ENCODE measurements at places on chromosomes 5 and 9.

GRCh38 chr5:120236360-120236759 is 227.7 kb upstream of the PRR16 start:
- no peak for DNase-seq

GRCh38 chr9:112647596-112647995 is 70.3 kb downstream of the INIP start:
- DNase-seq: no peak

DNA sequence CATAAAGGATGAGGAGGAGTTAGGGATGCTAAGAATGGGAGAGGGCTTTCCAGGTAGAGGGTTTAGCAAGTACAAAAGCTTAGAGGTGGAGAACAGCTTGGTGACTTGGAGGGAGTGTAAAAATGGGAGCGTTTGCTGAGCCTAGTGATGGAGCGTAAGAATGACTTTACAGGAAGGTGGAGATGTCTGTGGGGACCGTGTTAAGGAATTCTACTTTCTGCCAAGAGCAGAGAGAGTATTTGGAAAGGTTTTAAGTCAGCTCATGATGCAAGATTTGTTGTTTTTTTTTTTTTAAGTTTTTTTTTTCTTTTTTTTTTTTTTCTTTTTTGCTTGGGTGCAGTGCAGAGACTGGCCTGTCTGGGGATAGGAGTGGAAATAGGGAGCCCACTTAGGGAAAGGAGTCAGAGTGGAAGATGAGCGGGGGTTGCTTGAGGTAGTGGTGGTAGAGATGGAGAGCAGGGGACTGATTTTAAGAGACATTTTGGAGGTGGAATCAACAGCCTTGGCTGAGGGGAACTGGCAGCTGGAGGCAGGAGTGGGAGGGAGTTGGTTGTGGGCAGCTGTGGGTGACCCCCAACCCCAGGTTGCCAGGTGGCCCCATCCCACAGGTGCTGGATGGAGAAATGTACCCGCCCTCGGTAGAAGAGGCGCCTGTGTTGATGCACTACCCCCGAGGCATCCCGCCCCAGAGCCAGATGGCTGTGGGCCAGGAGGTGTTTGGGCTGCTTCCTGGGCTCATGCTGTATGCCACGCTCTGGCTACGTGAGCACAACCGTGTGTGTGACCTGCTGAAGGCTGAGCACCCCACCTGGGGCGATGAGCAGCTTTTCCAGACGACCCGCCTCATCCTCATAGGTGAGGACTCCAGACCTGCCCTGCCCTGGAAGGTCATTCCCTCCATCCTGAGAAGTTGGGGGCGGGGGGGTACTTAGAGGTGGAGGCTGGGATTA is 12.4 kb downstream of the PTGS1 start:
- DNase-seq: no peak

- DNase-seq: no peak
Observed at GRCh38 chr5:127796211-127796610, 93.0 kb downstream of the CCDC192 start.

DNA sequence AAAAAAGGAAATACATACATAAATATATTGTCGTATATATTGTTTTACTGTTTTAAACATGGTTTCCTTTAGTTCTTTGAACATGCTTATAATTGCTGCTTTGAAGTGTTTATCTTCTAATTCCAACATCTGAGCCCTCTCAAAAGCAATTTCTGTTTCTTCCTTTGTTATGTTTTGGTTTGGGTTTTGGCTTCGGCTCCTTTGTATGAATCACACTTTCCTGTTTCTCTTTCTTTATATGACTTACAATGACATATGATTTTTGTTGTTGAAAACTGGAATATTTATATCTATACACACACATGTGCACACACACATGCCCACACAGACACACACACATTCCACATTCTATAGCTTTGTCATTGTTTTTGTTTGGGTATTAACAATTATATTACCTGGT is 1206.7 kb downstream of the CDH12 start:
- DNase-seq: no peak

DNA sequence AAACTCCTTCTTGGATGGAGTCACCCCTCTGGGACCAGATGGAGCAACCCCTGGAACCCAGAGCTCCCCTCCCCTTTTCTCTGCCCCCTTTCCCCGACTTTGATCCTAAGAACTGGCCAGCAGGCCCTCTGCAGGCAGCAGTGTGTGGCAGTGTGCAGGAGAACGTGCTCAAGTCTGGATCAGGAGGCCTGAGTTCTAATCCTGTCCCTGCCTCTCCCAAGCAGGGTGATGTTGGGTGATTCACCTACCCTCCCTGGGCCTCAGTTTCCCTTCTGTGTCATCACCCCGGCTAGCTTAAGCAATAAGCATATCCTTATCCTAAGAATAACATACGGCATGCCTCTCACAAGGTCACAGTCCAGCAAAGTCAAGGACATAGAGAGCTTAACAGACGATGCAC is 67.6 kb downstream of the C9orf50 start:
- DNase-seq: no peak

DNA sequence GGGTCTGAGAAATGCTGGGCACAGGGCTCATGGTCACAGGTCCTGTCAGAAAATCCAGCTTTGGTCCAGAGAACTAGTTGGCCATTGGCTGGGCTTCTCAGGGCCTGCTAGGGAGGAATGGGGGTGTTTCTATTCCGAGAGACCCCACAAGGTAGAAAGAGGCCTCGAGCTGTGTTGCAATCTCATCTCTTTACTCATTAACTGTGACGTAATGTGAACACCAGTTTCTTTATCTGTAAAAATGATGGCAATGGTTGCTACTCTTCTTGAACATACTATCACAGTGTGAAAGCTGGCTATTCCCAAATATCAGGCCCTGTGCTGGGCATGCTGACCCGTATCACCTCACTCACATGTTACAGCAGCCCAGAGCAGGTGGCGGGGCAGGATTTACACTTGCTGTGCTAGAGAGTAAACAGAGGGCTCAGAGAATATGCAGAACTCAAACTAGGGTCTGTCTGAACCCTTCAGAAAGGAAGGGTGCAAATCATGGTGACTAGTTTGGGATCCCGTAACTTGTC is 35.7 kb upstream of the SLC25A51 start:
- no peak for DNase-seq

DNA sequence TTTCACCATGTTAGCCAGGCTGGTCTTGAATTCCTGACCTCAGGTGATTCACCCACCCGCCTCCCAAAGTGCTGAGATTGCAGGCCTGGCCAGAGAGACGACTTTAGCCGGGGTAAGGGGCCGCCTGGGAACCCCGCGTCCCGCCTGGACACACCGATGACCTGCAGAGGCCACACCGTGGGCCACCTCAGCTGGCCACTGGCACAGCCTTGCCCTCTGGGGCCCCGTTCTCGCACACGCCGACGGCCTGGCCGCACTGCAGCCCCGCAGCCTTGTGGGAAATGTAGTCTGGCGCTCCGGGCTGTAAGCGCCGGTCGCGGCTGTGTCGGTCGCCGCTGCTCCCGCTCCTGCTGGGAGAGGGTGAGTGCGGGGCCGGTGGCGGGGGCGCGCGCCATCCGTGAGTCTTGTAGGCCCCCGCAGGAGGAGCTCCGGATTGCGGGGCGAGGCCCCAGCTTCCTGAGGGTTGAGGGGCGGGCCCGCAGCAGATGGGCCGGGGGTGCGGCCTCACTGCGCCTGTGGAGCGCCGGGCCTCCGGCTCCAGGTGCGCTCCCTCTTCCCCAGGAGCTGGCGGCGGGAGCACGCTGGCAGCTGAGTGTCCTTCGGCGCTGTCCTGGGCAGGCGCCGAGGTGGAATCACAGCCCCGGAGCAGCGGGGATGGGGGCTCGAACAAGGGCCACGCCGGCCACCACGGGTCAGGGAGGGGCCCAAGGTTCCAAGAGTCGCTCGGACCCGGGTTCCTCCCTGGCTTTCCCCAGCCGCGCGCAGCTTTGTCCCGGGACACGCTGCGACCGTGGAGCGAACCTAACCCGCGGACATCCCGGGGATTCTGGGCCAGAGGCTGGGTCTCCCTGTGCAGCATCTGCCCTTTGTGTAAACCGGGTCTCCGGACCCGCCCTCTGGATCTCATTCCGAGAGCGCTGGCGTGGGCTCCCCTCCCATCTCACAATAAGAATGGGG is at the start of gene ZFP2:
ZFP2 (plus strand) TSS at position 299 of the 957 bp plus-strand sequence. CDS start 35,401 bp downstream, outside the sequence.
- DNase-seq: peak; percentile 65

GRCh38 chr9:13049223-13049622 is 230.3 kb downstream of the MPDZ start:
- no peak for DNase-seq
